ENCODE measurements at places on chromosomes 13 and 19. TPM values are rescaled to one million over a fixed set of nuclear protein-coding genes. Genes with fewer than 3 reads are reported as not detected.

GRCh38 chr13:62171697-62172096 lies 756.0 kb upstream of the PCDH20 start:
- no peak for DNase-seq

DNA sequence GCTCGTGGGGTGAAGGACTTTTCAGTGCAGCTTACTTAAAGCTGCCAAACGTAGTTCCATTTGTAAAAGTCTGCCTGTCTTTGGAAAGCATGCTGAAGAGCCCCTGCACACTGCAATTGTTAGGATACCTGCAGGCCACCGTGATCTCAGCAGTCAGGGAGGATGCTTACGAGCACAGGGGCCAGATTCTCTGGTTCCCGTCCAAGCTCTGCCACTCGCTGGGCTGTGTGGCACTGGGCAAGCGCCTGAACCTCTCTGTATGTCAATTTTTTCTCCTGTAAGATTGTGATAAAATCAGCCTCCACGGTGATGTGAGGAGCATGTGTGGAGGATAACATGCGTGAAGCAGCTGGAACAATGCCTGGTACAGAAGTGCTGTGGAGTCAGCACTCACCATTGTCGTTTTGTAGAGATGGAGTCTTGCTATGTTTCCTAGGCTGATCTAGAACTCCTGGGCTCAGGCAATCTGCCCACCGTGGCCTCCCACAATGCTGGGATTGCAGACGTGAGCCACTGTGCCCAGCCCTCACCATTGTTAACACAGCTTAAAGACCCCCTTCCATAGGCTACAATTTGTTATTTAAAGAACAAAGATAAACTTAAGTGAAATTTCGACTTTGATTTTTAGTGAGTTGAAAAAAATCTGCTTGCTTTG lies 3.5 kb downstream of the ADPRHL1 start:
- no peak for DNase-seq

DNA sequence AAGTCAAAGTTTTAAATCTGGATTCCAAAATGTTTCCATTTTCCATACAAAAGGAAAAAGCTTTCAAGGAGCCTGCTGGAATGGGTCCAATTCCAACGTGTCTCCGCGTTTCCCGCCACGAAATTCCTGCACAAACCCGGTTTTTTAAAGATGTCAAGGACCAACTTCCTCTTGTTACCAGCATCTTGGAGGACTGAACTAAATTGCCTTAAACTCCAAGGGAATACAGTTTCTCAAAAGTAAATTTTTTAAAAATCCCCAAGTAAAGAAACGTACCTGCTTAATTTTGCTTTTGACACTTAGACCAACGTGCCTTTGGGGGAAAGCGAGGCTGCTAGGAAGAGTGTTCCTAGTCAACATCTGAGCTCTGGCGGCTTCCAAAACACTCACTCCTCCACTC lies 12.3 kb upstream of the SOX1 start:
- DNase-seq: no peak

DNA sequence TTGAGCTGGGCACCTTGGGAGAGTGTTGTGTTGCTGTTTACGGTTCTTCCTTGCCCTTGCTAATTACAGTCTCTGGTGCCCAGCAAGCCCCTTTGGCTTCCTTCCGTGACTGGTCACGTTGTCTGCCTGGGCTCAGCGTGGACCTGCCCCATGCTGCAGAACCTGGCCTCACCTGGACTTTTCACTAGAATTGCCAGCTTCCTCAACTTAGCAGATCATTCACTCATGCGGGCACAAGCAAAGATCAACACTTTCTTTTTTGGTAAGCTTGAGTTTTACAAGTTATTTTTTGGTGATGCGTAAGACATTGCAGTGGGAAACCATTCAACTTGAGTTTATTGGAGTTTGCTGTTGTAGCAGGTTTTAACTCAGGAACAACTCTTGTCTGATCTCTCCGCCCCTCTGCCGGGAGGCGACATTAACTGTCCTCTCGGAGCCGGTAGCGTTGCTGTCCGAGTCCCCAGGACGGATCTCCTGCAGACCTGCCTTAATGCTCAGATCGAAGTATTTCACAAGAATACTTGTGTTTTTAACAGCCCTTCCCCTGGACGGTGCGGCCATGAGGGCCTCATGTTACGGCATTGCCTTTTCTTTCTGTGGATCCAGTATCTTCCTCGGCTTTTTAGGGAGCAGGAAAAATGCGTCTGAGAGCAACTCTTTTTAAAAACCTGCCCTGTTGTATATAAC lies 15.7 kb upstream of the TEX29 start:
- no peak for DNase-seq

DNA sequence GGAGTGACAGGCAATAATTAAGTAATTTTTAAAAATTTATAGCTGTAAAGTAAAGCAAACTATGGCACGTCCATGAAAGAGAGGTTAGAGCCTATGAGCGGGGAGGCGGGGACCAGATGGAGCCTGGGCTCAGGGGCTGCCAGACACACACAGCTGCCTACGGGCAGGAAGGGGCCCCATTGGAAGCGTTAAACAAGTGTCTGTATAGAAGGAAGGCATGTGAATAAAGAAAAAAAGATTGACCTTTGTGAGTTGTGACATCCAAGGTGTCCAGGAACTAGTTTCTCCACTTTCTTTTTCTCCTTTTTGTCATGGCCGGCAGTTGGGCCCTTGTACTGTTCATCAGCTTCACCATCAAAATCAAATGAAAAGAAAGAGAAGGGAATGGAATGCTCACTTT lies 56.8 kb downstream of the LRCH1 start:
- DNase-seq: no peak

DNA sequence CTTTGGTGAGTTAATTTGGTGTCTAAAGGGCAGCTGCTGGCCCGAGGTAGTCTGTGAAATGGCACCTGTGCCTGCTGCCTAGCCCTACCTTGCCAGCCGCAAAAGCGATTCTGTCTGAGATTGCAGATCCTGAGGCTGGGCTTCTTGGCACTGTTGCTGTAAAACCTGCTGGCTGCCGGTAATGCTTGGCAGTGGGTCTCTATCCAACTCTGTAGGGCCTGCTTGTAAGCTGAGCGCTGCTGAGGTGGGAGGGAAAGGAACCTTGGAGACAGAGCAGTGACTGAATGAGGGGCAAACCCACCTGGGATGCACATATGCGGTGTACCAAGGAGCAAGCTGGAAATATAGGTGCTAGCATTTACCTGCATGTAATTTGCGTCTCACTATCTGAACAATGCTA lies 11.7 kb downstream of the LCP1 start:
- DNase-seq: no peak

DNA sequence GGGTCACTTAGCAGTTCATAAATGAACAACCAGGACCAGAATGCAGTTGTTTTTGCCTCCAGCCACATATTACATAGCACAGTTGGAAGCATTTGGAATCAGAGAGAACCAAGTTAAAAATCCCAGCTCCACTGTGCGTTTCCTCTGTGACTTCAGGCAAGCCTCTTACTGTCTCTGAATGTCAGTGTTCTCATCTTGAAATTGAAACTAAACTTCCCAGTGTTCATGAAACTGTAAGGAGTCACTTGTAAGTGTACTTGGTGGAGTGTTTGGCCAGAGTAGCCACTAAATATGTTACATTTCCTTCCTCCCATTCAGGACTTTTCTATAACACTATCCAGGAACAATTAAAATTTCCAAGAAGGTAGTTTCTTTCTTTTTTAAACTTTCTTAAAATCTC lies 276.8 kb downstream of the KCNRG start:
- no peak for DNase-seq

- DNase-seq: no peak
These were observed 25.1 kb downstream of the VSTM2B start for GRCh38 chr19:29550896-29551295.

DNA sequence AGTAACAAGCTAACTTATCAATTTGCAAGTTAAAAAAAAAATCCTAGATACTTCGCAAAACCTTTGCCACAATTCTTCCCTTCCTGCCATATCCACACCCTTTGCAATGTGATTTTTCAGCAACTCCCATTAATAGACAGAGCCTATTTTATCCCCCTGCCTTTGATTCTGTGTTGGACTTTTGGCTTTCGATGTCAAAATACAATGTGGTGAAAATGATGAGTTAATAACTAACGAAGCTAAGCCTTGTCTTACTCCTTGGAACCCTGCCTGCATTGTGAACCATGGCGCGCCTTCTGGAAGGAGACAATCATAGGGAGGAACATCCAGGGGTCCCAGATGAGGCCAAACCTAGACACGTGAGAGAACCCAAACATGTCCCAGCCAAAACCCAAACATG lies 6.4 kb downstream of the CYP4F2 start:
- DNase-seq: no peak

The POLR1G gene
- total RNA-seq: 8.6 TPM

The C19orf33 gene
- 12.4 TPM for total RNA-seq

GRCh38 chr19:30119180-30119908 lies 177.3 kb downstream of the URI1 start:
- no peak for DNase-seq

DNA sequence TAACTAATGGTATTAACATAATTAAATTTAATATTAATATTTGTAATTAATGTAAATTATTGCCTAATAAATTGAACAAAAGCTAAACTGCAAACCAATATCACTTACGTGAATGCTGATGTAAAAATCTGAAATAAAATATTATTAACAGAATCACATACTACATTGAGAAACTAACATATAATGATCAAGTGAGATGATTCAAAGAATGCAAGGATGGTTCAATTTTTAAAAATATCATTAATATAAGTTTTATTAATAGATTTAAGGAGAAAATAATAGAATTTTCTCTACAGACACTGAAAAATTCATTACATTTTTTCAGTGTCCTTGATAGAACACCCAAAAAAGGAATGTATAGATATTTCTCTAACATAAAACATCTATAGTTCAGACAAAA lies 23.5 kb upstream of the EBPL start:
- no peak for DNase-seq

DNA sequence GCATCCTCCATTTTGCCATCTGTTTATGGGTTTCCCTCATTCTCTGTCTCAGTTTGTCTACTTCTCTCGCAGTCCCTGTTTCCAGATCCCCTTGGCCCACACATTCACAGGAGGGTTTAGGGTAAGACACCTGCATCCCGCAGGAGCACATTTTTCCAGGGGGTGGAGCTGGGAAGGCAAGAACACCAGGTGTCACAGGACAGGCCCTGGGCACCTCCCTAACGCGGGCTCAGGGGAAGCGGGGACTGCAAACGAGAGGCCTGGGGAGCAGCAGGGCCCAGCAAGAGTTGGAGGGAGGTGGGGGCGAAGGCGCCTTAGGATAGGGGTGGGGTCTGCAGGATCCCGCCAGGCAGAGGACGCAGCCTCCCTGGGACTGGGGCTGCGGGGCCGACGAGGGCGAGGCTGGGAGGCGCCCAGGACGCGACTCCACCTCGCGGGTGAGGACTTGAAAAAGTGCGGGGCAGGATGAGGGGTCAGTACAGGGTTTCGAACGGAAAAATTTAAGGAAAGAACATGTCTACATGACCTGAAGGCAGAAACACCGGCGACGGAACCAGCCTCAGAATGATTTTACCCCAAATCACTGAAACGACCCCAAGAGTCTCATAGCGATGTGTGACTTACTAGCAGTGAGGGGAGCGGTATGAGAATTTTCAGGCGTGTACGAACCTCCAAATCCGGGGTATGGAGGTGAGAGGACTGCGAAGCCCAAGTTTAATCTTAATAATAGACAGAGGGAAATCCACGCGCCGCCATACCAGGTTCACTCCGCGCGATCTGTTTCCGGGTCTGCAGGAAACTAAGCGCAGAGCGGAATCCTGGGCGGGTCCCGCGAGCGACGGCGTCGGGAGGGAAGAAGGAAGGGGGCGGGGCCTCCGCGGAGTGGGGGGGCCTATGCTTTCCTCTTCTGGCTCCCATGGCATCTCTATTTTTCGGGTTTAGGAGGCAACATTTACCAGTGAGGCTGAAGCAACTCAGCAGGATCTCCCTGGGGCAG lies 7.1 kb upstream of the ERVV-2 start:
- peak; percentile 12 for DNase-seq

- DNase-seq: peak; percentile 85
These were observed 1.1 kb upstream of the SHC2 start for GRCh38 chr19:461721-462551.

DNA sequence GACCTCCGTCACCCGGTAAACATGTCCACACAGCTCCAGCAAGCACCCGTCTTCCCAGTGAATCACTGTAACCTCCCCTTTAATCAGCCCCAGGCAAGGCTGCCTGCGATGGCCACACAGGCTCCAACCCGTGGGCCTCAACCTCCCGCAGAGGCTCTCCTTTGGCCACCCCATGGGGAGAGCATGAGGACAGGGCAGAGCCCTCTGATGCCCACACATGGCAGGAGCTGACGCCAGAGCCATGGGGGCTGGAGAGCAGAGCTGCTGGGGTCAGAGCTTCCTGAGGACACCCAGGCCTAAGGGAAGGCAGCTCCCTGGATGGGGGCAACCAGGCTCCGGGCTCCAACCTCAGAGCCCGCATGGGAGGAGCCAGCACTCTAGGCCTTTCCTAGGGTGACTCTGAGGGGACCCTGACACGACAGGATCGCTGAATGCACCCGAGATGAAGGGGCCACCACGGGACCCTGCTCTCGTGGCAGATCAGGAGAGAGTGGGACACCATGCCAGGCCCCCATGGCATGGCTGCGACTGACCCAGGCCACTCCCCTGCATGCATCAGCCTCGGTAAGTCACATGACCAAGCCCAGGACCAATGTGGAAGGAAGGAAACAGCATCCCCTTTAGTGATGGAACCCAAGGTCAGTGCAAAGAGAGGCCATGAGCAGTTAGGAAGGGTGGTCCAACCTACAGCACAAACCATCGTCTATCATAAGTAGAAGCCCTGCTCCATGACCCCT lies 9.0 kb upstream of the CEACAM5 start:
- DNase-seq: no peak

- no peak for DNase-seq
These were observed 219.1 kb downstream of the MTUS2 start for GRCh38 chr13:29039212-29039611.

GRCh38 chr19:30711296-30711695 lies 339.1 kb downstream of the ZNF536 start:
- DNase-seq: no peak

The ZBTB45 gene
- total RNA-seq: 4.4 TPM

DNA sequence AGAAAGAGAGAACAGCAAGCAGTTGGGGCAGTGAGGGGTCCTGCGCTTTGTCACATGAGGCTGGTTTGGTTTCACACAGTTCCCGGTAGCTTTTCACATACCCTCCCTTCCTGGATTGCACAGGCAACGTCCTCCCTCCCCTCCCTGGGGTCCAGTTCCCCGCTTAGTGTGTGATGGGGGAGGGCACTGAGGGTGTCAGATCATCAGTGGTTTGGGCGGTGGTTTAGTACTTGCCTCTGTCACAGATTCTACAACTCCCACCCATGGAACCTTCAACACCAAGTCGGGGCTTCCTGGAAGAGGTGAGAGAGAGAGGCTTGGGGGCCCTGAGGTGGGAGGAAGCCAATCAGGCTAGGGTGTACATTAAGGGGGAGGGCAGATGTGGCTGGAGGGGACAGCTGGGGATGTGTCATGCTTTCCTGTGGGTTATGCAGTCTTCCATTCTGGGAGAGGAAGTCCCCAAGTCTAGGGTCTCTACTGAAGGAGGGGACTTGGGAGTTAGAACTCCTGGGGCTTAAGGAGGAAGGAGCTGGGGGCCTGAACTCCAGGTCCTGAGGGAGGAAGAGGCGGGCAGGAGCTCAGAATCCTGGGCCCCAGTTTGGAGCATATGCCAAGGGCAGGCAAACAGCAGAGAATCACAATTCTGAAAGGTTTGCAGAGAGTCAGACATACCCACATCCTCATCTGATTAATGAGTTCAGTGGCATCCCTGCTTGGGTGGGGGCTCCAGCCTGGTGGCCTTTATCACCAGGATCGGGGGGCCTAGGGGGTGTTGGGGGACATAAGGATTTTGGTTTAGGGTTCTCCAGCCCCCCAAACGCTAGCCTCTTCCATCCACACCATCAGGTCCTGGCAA lies at the start of gene NKG7:
Gene NKG7 (minus strand): TSS at position 6 of the 856 bp plus-strand sequence. CDS start 119 bp downstream, outside the sequence.
- no peak for DNase-seq

- no peak for DNase-seq
These were observed 2.2 kb downstream of the TRIM28 start for GRCh38 chr19:58546019-58546530.

Data from spinal cord (tissue), 10 donors.